Kidney epithelial cell (primary cell): ENCODE measurements at places on chromosomes 1 and 21. TPM values are rescaled to one million over a fixed set of nuclear protein-coding genes. Genes with fewer than 3 reads are reported as not detected.

DNA sequence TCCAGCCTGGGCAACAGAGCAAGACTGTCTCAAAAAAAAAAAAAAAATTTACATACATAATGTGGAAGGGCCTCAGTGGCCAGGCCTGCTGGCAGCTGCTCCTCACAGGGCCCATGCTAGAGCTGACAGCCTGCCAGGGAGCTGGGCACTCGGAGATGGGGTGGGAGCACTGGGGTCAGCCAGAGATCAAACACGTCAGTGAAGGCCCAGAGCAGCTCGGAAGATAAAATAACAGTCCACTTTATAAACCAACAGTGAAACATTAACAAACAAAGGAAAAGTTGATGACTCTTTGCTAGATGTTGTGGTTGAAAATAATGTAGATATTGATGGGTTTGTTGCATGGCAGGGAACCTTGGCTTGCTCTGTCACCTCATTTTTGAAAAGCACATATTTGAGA, 42.7 kb downstream of the ATP5PF start:
- DNase-seq = no peak

DNA sequence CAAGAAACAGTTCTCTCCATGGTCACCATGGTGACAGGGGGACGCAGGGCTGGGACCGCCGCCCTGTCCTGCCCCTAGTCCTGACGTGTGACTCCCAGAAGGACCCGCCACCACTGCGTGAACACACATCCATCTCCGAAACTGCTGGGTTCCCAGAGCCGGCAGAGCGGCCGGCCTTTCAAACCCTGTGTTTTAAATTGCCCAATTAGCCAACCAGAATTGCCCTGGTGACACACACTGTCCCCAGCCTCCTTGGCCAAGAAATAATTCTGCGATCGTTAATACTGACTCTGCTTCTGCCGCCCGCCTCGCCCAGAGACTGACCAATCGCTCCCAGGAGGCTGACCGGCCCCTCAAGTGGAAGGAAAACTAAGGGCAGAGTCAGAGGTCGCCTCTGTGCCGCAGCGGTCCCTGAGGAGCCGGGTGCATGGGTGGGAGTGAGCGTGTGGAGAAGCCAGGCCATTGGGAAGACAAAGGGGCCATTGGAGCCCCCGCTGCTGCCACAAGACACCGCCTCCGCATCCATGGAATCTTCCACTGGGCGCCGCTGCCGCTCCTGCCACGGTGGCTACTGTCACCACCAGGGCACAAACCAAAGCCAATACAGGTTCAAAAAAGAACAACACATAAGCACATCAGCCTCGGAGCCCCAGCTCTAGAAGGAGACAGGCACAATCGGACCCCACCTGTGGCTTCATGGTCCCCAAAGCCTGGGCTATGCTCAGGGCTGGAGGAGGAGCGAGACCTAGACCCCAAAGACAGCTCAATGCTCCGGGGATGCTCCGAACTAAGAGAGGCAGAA, 273.2 kb downstream of the NPHP4 start:
- DNase-seq = no peak

DNA sequence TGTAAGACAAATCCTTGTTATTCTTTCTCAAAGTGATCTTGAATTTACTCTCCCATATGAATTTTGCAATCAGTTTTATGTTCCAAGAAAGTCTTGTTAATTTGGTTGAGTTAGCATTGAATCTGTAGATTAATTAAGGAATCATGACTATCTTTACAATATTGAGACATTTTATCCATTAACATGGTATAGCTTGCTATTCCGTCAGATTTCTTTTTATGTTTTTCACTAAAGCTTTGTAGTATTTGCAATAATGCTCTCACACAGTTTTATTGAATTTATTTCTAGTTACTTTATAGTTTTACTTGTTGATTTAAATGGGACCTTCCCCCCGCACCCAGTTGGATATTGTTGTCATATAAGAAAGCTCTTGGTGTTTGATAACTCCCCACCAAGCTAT, 5.8 kb upstream of the EDARADD start:
- DNase-seq = no peak

S100A7 gene
- not detected in 2 replicates for total RNA-seq

KCNQ4 gene
- total RNA-seq = 2.8 and 3.4 TPM in 2 replicates

DNA sequence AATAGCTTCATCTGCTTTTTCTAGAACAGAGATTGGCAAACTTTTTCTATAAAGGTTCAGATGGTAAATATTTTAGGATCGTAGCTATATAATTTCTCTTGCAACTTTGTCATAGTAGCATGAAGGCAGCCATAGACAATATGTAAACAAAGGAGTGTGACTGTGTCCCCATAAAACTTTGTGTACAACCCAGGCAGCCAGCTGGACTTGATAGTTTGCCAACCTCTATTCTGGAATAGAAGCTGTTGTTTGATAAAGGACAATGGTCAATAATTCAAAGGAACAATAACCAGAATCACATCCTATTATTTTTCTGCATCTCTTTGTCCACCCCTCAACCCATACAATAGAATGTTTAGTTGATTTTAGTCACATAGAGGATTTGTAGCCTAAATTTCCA, 286.7 kb downstream of the LMX1A start:
- no peak for DNase-seq

APOBEC4 gene
- total RNA-seq = not detected in 2 replicates

DNA sequence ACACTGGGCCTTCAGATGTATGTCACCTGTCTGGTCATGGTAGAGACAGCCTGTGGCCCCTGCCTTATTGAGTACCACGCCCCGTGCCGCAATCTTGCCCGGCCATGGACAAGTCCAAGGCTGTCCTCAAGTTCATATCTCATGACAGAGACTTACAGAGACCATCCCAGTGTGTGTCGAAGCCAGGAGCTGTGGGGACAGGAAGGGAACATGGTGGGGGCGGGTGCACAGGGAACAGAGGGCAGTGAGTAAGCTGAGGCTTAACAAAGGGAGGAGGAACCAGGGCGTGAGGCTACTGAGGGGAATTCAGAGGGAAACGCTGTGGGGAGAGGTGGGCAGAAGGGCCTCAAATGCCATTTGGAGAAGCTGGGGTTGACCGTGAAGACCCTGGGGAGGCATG, 75.8 kb downstream of the ALPL start:
- no peak for DNase-seq

- no peak for DNase-seq
Measured at GRCh38 chr21:29092102-29092959, 18.9 kb upstream of the CCT8 start.

DNA sequence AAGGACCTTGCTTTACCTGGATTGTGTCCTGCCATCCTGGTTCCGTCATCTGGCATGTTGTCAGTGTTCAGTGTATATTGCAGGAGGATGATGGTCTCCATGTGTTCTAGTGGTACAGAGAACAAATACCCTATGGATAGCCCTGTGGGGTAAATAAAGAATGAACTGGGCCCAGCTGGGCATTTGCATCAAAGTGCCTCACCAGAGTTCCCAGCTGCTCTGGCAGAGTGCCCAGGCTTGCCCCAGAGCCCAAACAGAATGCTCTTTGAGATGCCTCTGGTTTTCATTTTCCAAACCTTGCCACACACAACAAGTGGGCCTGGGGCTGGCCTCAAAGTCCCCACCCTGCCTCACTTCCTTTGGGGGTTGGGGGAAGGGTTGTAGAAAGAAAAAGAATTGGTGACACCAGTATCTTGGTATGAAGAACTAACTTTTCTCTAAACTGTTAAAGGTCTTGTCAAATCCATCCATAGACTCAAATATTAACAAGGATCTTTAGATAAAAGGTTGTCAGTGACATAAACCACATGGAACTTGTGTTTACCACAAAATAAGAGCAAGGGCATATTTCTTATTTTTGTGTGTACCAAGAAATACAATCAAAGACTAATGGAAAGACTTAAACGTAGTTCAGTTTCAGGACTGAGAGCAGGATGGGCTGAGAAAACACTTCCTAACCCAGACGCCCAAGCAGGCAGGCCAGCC, 82.2 kb downstream of the LMO4 start:
- no peak for DNase-seq

- DNase-seq = no peak
Measured at GRCh38 chr1:113830039-113830438, 17.8 kb upstream of the RSBN1 start.

DNA sequence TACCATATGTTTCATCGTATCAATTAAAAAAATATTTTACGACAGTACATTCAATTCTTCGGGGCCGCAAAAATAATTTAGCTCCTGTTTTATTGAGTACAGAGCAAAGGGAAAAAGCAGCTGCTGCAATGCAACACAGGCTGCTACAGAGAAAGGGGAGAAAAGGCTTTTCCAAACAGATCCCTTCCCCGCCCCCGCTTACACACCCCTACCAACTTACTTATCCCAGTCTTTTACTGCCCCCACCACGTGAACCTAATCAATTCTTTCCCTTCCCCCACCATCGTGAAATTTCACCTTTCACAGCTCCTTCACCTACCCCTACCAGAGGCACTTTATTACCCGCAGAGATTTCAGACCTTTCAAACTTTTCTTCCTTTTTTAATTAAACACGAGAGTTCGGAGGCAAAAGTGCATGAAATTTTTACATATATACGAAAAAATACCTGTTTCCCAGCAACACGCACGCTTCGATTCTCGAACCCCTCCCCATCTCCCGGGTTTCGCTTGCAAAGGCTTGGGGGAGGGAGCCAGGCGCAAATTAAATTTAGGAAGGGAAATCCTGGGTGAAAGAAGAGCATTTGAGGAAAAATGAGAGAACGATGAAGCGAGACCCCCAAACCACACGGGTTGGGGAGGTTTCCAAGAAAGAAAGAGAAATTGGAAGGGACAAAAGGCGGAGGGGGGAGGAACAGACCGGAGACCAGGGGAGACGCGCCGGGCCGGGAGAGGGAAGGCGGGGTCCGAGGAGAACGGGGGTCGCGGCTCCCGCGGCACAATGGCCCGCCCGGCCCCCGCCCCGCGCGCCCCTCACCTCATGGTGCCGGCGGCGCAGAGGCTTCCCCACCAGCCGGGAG, 823 bp downstream of the ENAH start:
- no peak for DNase-seq

DNA sequence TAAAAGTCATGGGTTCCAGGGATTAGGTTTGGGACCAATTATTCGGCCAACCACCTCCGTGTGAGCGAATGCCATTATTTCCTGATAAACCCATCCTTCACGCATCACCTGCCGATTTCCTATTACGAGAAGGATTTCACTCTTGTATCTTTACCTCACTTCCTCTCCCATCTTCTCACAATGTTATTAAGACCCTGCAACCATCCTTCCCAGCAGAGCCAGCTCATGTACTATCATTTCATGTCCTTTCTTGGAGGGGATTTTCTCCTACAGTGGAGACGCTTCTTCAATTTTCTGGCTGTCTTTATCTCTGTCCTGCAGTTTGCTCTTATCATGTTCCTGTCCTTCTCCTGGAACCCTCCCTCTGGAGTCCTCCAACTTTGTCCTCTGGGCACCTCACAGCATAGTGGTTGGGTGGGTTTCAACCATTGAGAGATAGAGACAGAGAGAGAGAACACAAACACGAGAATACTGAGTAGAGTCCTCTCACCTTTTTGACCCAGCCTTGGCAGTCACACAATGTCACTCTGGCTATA, 192.2 kb downstream of the DYRK1A start:
- no peak for DNase-seq

CDC20 gene
- 16.2 and 22.3 TPM in 2 replicates for total RNA-seq

- DNase-seq = no peak
Measured at GRCh38 chr1:89041721-89042120, 19.1 kb upstream of the GBP3 start.

OR2T11 gene
- not detected in 2 replicates for total RNA-seq

DNA sequence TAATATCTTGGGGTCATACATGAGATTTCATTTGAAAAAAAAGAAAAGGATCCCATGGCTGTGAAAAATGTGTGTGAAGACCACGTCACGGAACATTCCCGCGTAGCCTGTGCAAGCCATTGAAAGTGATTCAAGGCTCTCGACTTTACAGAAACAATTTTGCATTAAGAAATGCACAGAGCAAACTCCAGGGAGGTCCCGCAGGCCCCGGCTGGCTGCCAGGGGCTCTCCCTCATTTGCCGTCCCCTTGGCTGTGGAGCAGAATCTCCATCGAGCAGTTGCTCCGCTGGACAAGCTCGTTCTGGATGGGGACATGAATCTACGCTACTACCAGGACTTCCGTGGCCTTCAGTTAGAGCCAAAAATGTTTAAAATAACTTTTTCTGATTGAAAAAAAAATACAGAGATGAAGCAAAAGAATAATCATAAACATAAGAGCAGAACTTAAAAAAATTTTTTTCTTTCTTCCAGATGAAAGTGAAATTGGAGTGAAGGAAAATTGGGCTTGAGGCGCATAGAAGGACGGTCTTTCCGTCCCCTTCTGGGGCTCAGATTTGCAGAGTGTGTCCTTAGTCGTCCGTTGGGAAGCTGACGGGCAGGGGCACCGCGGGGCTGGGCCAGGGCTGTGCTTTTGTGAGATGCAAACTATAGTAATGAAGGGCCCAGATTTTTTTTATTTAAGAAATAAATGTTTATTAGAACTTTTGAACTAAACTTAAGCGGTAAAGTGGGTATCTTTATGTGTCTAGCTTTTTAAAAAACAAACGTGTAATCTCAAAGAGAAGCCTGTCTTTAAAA, 68.1 kb upstream of the ARHGEF16 start:
- no peak for DNase-seq

DNA sequence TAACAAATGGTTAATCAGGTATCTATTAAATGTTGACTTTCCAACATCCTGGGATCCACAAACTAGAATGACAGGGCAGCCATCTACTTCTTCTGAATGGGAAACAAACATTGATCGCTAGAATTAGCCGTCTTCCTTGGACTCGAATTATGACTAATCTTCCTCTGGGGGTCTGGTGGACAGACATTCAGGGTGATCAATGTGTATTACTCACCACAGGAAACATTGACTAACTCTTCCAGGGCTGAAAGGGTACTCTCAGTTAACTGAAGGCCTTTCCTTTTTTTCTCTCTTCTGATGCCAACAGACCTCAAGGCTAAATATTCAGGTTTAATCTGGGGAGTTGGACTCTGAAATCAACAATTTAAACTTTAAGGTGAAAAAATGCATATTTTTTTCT, 9.5 kb downstream of the NOL9 start:
- DNase-seq = no peak

DNA sequence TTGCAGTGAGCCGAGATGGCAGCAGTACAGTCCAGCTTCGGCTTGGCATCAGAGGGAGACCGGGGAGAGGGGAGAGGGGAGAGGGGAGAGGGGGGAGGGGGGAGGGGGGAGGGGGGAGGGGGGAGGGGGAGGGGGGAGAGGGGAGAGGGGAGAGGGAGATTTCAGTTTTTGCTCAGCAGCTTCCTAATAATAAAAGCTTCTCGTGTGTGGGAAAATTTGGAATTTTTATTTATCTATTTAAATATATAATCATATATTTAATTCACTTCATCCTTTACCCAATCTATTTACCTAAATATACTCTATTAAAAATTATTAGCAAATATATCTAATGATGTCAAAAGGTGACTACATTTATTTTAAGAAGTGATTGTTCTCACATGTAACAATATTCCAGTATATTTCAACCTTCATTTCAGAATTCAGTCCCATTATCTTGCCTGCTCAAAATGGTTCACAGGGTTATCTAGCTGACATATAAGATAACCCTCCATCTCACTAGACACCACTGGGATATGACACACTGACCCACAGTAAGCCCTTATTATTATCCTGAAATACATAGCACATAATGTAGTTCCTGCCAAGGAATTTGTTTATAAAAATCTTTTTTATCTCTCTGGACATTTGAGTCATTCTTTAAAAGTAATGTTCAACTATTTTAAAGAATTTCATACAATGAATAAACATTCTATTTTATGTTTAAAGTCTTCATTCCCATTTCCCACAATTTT, 105.9 kb downstream of the GPATCH2 start:
- DNase-seq = no peak

NMNAT2 gene
- 0.27 and 1.0 TPM in 2 replicates for total RNA-seq

LAX1 gene
- not detected in 2 replicates for total RNA-seq

FMO4 gene
- total RNA-seq = 0.84 and 1.8 TPM in 2 replicates

ZNF697 gene
- 22.4 and 23.7 TPM in 2 replicates for total RNA-seq
